ENCODE measurements at places on chromosomes 3 and 15. TPM values are rescaled to one million over a fixed set of nuclear protein-coding genes. Genes with fewer than 3 reads are reported as not detected.

GRCh38 chr15:46701896-46702295 lies 1015.4 kb upstream of the SEMA6D start:
- DNase-seq, result no peak

- DNase-seq, result no peak
Observed at GRCh38 chr3:124258057-124258500, 266.2 kb upstream of the ROPN1 start.

DNA sequence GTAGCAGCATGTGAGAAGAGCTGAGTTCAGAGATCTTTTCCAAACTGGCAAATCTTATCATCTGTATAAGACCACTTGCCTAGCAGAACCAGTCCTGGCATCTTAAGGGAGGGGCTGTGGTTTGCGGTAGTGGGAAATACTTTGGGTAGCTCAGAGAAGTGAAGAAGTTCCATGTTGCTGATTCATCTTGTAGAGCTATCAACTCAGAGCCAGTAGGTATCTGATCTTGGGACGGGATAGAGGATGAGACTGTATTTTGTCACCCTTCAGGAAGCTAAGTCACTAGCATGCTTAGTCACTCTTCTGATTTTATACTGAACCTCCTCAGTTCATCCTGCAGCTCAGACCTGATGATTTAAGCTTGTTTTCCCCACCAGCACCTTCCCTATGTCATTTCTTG lies 211.4 kb downstream of the NR1D2 start:
- DNase-seq, result no peak

GRCh38 chr3:28752290-28752689 lies 403.7 kb upstream of the AZI2 start:
- DNase-seq, result no peak

The NAA80 gene
- total RNA-seq, result 11.8 TPM

- no peak for DNase-seq
Observed at GRCh38 chr3:1394188-1394587, 301.4 kb downstream of the CNTN6 start.

- DNase-seq, result no peak
Observed at GRCh38 chr15:48478581-48478980, 147.4 kb downstream of the DUT start.

GRCh38 chr15:55319537-55320237 lies 665 bp downstream of the PIGB start:
- no peak for DNase-seq

DNA sequence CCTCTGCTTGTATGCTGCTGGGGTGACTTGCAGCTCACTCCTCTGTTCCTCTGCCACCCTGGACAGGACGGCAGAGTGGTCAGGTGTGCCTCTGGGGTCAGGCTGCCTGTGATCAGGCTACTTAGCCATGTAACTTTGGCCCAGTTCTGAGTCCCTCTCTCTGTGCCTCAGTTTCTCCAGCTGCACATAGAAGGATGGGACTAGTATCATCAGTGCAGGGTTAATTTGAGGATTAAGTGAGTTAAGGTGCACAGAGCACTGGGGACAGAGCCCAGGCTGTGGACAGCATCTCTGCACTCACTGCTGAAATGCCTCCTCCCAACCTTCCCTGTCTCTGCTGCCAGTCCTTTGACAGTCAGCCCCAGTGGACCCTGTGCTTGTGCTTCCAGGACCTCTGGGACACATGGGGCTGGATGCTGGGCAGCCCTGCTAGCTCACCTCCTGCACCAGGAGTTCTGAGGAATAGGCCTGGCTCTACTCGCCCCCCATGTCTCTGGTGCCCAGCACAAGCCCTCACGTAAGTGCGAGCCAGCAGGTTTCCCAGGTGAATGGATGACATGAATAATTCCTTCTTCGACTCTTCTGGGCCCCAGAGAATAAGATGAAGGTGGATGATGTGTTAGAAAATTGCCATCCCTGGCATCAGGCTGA lies 19.3 kb upstream of the PRR23E start:
- no peak for DNase-seq

The GOLGA6L1 gene
- total RNA-seq, result not detected

- no peak for DNase-seq
Observed at GRCh38 chr15:48458876-48459275, 127.6 kb downstream of the DUT start.

Measured in spleen (tissue), 13 donors.